ENCODE measurements at places on chromosomes 3 and 15.
A peak's percentile ranks its signal among the peaks of the same experiment; 100 is the strongest.

DNA sequence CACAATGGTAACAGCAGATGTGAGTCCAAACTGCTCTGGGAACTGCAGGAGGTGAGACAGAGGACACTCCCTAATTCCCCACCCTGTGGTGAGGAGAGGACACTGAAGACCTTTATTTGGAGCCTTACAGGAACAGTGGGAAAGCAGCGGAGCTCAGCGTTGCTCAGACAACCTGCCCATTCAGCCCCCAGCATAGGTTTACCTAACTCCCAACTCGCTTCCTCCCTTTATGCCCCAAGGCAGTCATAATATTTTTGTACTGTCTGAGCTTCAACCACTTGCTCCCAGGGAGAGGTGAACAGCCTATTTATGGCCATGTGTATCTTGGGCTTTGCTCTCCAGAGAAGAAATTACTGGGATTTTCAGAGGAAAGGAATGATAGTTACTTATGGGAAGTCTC lies 34.1 kb downstream of the SHC4 start:
- DNase-seq, result no peak

DNA sequence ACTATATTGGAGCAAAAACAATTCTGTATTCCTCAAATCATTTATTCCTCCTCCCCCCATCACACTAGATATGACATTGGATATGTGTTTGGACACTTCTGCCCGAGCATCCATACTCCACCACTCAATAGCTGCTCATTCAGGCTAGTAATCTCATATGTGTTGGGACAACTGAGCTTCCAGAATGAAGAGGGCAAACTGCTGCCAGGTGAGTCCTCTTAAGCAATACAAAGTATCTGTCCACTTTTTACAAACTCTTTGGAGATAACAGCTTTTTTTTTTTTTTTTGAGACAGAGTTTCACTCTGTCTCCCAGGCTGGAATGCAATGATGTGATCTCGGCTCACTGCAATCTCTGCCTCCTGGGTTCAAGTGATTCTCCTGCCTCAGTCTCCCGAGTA lies 5.4 kb upstream of the TNFSF10 start:
- no peak for DNase-seq

- no peak for DNase-seq
Observed at GRCh38 chr3:154582501-154582900, 152.5 kb upstream of the GPR149 start.

DNA sequence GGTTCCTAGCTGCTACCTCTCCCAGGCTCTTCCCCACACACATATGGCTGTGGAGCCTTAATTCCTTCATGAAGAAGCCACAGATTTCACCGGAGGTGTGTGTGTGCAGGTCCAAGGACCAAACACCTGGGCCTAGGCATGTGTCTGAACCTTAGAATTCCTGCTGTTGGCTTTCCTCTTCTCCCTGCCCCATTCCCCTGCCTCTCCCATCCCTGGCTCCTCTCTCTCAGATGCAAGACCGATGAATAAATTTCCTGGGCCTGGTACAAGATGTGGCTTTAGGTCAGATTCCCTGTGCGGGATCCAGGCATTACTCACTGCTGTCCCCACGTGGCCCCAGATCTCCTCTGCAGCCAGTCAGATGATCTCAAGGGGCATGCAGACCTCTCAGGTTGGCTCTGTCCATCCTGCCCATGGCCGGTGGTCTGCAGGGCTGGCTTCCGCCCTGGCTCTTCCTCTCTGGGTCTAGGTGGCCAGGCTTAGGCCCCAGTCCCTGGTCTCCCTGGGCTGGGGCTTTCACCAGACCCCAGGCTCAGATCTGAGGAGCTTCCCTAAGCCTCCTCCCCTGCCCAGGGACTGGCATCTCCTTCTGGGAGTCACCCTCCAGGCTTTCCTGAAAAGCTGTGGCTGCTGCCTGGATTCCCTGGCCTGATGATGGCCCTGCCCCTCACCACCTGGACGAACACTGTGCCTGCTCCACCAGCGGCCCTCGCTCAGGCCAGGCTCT lies 20.5 kb downstream of the CCR9 start:
- DNase-seq, result peak; percentile 4

DNA sequence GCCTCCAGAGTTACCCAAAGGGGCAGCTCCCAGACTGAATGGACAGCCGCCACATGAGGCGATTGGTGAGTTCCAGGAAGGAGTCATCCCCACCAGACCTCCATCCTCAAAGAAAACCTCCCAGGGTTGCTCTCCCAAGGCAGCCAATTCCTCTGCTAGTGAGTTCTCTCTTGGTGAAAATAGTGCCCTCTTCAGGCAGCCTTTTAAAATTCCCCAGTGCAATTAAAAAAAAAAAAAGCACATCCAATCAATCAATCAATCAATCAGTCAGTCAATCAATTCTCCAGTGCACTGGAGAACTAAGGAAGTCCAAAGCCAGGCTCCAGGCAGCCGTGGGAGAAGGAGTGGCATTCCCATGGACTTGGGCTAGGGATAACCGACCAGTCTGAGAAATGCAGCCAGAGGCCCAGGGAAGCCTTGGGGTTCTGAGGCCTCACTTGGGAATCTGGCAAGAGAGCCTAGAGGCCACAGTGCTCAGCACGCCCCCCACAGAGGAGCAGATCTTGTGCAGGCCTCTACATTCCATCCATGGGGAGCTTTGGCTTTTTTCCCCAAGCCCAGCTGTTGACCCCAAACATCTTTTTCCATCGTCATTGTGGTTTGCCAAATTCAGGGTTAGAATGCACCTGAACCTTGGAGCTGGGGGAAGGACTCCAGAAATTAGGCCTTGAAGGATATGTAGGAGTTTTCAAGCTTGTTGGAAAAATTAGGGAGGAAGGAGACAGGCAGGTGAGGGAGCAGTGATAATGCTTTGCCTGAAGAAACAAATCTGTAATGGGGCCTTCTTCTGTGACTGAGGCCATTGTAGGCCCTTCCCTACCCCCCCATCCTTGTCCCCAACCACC lies 4.8 kb downstream of the PAQR5 start:
- peak; percentile 5 for DNase-seq

DNA sequence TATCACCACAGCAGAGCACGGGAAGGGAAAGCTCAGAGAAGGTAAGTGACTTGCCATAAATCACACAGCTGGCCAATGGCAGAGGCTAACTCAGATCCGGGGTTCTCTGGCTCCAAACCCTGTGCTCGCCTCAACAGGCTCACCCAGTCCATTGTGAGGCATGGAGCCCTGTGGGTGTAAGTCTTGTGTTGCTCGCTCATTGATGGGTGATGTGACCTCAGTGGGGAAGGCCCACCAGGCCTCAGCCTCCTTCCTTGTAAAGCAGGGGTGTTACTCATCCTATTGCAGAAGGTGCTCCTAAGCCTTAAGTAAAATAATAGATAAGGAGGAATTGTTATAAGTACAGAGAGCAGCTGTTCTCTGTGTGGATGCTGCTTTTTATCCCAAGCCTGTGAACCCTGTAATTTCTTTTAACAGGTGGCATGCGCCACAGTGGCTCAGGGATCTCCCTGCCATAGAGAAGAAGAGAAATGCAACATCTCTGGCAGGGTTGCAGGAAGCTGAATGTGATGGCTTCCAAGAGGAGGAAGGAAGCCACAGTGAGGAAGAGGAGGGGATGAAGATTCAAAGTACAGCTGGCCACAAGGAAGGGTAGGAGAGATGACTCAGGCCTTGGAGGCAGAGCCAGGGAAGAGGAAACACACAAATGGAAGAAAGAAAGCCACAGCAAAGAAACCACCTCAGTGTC lies 30.9 kb upstream of the SPSB4 start:
- DNase-seq, result no peak

DNA sequence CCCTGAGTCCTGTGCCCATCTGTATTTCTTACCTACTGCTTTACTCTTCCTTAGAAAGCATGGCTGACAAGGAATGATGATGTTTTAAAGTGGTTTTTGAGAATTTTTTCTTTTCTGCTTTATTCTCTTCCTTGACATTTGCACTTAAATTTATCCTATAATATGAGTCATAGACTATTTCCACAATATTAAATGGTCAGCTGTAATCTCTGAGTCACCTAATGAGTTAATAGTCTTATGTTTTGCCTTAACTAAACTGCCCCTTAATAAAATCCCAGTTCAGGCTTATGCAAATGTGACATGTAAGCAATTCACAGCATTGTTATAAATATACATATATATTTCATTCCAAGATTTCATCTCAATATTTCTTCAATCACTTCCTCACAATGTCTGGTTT lies 23.8 kb downstream of the MEIS2 start:
- DNase-seq, result no peak

DNA sequence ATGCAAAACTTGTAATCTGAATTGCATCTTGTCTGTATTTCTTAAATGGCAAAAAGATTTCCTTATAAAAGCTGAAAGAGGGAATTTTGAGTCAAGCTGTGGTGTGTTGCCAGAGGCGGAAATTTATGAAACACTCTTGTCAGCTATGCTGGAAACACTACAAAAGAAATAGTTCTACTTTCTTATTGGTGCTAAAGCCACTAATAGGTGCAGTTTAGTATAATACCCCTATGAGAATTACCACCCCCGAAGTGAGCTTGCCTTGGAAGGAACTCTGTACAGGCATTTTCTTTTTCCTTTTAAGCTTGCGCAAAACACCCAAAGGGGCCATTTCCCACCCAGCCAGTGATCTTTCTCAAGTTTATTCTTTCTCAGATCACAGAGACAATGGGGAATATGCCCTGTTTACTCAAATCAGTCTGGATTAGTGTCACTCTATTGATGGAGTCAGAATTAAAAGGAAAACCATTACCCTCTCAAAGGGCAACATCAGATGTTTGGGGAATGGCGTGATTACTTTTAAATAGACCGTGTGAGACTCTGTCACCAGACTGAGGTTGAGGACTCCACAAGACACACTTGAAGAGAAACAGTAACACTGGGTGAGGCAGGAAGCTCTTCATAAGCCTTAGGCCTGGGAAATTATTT lies 166.0 kb downstream of the TP63 start:
- DNase-seq, result no peak

DNA sequence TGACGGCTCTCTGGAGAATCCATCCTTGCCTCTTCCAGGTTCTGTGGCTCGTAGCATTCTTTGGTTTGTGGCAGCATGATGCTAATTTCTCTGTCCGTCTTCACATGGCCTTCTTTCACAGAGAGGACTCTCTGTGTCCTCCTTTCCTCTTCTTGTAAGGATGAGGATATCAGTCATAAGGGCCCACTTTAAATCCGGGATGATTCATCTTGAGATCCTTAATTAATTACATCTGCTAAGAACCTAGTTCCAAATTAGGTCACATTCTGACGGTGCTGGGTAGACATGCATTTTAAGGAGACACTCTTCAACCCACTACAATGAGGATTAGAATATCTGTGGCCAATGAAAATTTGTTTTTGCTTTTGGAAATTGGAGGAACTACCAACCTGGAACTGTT lies 15.7 kb upstream of the GXYLT2 start:
- DNase-seq, result no peak

DNA sequence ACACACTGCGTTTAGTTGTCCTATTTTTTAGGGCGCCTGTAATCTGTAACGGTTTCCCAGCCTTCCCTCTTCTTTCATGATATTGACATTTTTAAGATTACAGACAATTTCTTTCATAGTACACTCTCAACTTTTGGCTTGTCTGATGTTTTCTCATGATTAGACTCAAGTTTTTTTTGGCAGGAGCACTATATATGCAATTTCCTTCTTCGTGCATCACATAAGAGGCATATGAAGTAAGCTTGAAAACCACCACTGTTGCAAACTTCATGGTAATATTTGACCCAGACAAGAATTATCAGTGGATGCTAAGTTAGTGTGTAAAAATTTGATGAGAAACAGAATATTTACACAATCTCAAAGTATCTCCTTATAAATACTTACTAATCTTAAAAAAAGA lies 119.2 kb upstream of the CMC1 start:
- no peak for DNase-seq

- DNase-seq, result no peak
Observed at GRCh38 chr15:101489237-101489598, 289 bp downstream of the PCSK6 start.

DNA sequence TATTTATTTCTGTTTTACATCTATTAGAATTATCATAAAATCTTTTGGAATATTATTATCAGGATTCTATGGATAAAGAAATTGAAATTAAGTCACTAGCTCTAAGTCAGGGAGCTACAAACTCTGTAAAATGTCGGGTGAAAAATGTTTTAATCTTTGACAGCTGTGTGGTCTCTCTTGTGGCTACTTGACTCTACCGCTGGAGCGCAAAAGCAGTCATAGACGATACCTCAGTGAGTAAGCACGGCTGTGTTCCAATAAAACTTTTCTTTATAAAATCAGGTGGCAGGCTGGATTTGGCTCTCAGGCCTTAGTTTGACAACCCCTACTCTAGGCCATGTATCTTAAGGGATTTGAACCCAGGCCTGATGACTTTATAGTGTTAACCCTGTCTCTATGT lies 88.5 kb upstream of the PFN2 start:
- DNase-seq, result no peak

DNA sequence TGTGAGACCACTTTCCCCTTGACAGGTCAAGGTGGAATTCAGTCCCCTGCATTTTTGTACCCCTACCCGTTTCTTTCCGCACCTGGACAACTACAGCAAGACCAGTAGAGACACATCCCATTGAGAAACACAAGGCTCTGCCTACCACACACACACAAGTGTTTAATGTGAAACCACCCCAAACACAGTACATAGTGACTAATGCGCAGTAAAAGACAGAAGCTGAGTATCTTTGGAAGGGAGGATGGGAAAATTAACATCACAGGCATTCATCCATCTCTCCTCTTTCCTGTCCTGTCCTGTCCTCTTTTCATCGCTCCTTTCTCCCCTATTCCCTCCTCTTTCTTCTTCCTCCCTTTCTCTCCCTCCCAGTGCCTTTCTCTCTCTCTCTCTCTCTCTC lies 64.8 kb downstream of the SCN11A start:
- DNase-seq, result no peak

GRCh38 chr3:125039131-125040100 lies 16.4 kb downstream of the HEG1 start:
- DNase-seq, result no peak

- no peak for DNase-seq
Observed at GRCh38 chr3:46429250-46429649, 22.2 kb downstream of the CCRL2 start.

DNA sequence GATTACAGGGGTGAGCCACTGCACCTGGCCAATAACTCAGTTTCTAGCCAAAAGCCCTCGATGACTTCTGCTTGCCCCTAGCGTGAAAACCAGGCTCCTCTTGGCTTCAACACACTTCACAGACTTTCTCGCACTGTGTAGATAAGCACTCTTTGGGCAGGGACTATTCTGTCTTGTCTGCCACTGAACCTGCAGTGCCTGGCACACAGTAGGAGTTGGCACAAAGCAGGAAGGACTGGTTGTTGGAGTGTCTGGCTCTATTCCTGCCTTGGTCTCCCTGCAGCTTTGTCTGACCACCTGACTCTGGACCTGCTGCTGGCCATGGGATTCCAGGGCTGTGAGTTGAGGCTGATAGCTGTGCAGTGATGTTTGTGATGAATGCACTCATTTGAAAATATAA lies 46.4 kb upstream of the RGMA start:
- DNase-seq, result peak; percentile 46

DNA sequence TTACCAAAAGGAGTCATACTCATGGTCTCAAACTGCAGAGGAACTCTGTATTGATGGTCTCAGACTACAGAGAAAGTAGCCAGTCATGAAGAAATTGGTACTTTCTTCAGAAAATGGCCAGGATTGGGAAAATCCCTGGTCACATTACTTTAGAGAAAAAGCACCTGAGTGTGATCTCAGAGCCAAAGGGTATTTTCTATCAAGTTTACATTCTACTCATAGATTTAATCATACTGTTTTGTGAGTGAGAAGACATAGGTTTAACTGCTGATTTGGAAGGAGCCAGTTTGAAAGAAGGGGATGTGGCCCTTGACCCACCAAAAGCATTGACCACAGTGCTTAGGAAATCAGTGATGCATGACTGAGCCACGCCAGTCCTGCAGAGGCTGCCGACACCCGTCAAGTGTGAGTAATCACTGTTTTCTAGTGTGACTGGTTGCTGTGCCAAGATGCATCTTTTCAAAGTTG lies 203.6 kb downstream of the AKAP13 start:
- DNase-seq, result no peak

GRCh38 chr15:58282060-58282708 lies 144.0 kb downstream of the AQP9 start:
- DNase-seq, result no peak
